ENCODE measurements at places on chromosomes 5 and 9.

- no peak for DNase-seq
Measured at GRCh38 chr9:132328580-132328979, 26.2 kb downstream of the SETX start.

GRCh38 chr9:75648034-75648433 is 242.4 kb upstream of the PCSK5 start:
- DNase-seq: no peak

DNA sequence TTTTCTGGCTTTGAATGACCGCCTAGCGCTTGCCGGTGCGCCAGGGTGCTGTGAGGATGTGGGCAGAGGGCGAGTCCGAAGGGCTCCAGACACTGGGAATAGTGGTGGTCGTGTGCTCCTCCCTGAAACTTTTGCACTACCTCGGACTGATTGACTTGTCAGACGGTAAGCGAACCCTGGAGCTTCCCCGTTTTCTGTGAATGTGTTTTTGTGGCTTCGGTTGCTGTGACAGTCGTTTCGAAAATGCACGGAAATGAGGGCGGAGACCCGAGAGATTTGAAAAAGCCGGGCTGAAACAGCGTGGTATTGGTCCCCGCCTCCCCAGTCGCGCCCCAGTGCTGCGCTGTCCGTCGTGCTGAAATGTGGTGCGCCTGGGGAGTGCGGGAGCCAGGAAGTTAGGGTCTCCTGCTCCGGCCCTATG is 102.5 kb upstream of the GABRP start:
- no peak for DNase-seq

GRCh38 chr9:124877021-124877782 is 15.3 kb downstream of the ARPC5L start:
- DNase-seq: no peak

DNA sequence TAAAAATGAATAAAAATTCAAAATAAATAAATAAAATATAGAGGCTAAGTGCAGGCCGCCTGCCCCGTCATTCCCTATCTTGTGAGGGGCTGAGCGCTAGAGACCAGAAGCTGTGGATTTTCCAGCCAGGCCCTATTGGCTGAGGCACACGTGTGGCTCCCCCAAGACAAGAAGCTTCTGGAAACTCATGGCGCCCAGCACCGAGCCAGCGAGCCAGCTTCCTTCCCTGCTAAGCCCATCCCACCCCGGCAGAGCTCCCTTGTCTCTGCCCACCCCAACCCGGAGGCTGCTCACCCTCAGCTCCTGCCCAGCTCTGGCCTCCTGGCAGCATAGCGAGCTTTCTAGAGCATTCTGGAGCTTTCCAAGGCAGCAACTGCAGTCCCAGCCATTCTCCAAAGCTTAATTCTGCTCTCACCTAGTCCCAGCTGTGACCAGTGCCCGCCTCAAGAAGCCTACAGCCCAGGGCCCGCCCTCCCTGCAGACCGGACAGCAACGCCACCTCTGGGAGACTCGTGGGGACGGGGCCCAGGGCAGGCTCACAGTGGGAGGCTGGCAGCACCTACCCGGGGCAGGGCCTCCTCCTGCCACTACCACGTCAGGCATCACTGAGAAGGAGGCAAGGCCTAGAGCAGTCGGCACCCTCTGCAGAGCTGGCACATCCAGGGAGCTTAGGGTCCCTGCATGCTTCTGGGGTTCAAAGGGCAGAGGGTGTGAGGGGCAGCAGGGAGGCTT is 23.2 kb upstream of the TMEM250 start:
- DNase-seq: no peak

GRCh38 chr9:107571148-107571547 is 81.6 kb upstream of the KLF4 start:
- DNase-seq: no peak

DNA sequence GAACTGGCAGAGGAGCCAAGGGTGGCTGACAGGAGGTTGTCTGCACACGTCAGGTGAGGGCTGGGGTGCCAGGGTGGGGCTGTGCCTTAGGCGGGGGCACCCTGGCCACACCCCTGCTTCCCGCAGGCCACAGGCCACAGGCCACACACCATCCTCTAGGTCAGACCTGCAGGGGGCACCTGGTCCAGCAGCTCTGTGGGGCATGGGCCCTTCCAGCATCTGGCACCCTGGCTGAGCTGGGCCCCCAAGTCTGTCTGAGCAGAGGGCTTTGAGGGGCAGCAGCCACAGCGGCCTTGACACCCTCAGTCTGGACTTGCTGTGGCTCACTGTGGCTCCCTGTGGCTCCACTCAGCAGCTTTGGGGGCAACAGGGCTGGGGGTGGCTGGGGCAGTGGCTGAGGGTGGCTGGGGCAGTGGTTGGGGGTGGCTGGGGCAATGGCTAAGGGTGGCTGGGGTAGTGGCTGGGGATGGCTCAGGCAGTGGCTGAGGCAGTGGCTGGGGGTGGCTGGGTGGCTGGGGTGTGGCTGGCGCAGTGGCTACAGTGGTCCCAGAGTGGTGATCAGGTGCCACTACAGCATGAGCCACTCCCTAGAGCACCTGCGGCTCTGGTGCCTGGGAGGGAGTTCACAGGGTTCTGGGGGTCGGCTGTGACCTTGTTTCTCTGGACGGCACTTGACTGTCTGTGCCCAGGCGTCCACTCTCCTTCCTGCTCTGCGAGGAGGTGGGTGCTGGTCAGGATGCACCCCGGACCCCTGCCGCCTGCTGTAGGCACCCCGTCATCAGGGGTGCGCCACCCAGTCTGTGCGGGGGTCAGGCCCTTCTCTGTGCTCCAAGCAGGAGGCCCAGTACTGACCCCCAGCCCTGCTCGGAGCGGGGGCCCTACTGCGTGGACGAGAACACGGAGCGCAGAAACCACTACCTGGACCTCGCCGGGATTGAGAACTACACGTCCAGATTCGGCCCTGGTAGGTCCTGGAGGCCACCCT is 27.1 kb downstream of the NKD2 start:
- DNase-seq: no peak

- no peak for DNase-seq
Measured at GRCh38 chr5:143311955-143312354, 91.5 kb downstream of the NR3C1 start.

DNA sequence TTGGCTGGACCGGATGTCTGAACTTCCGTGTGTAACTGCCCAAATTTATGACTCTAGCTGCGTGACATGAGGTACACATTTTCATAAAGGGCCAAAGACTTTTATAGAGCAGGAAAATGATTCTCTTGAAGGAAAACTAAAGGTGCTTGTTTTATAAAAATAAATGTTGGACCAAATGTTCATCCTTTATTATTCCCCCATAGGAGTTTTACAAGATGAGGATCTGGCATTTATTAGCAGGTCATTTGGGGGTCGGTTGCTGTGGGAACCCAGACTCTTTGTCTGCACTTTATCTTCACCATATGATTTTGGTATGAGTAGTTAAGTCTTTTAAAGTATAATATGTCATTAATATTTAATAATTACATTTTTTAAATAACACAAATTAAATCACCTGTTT is 571.2 kb downstream of the EFNA5 start:
- DNase-seq: no peak

DNA sequence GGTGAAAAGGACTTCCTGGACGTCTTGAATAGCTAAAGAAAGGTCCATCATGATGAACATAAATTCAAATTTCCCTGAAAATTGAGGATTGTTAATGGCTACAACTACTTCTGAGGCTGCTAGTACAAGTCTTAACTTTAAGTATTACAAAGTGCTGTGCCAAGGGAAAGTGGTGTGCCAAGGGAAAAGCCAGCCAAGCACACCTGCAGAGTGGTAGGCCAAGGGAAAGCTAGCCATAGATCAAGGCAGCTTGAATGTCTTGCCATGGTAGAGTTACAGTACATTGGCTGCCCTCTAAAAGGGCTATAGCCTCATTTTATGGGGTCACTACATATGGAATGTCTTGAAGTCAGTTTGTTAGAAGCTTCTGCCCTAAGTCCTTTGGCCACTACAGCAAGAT is 64.2 kb downstream of the SPEF2 start:
- DNase-seq: no peak

DNA sequence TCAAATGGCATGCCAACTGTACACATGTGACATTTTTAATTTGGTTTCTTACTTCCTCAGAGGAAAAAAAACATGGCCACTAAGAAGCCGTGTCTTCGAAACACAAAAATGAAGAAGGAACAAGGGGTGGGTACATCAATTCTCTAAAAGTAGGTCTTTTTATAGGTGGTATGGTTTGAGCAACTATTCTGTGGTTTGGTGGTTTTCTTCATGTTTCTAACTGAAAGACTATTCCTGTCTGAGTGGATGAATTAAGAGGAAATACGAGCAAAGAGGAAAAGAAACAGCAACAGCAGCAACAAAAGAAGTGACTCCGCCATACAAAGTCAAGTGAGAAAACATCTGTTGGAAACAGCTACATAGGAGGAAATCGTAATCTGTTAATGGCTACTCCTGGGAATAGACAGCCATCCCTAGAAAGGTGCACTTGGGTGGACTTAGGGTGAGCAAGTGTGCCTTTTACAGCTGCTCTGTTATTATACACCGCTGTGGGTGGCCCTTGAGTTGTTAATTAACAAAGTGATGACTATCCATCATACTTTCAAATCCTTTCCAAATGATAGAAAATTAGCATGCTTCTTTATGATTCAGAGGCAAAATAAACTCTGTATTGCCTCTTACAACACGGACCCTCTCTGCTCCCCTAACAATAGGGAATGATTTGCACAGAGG is 575.8 kb downstream of the TLE1 start:
- no peak for DNase-seq

Measured in activated CD4-positive, alpha-beta T cell treated with anti-CD3 and anti-CD28 coated beads for 1 hour (primary cell).